ENCODE measurements at places on chromosomes 16 and 17. TPM values are rescaled to one million over a fixed set of nuclear protein-coding genes. Genes with fewer than 3 reads are reported as not detected.

DNA sequence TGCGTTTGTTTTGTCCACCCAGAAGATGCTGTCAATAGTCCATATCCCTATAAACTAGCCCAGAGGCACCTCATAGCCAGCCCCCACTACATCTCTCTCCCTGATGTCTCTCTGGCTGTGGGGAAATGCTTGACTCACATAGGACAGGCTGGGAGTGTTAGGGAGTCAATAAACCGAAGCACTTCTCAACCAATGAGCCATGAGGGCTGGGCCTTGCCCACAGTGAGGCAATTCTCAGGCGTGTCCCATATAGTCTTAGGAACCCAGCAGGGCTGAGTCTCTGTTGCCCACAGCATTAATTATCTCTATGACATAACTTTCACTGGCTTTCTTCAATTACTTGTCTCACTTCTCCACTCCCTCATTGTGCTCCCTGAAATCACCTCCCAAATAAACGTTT lies 387.3 kb upstream of the CDH11 start:
- DNase-seq = no peak

DNA sequence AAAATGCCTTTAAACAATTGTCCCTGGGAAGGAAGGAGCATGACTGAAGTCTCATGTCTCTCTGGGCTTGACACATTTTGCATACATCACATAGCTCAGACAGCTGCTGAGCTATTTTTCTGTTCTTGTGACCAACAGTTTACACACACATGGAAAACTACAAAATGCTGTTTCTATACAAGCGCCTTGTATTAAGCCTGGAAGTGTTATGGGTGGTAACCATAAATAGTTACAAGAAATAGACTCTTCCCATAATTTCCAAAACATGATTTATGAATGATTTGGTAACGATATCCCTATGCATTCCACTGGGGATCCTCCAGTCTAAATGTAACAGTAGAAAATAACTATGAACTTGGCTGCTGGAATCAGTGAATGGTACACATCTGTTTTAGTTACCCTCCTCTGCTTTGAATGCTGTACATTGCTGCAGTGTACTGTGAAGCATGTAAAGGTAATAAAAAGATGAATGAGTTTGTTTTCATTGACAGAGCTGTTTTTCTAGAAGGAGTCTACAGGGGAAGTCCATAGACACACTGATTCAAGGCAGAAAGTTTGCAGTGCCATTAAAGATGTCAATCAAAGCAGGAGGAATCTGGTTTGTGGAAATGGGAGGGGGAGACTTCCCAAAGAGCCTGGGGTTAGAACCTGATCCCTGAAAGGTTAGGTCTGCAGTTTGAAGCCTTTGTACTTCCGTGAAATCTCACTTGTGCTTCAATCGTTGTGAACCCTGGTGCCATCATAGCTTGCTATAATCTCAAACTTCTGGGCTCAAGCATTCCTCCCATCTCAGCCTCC lies 5.0 kb downstream of the ACSF2 start:
- DNase-seq = peak; percentile 21

DNA sequence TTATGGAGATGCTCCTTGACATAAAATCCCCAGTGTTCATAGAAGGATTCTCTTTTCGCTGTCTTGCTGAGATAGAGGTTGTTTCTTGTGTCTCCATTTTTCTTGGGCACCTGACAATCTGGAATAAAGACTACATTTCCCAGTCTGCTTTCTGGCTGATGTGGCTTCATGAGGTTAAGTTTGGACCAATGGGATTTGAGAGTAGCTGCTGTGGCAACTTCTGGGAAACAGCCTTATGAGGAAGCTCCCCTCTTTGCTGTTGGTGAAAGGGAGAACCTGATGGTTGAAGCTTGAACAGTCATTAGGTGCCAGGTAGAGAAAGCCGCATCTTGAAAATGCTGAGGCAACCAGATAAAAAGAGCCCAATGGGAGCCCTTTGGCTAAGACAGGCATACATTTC lies 24.4 kb downstream of the HS3ST4 start:
- DNase-seq = no peak

DNA sequence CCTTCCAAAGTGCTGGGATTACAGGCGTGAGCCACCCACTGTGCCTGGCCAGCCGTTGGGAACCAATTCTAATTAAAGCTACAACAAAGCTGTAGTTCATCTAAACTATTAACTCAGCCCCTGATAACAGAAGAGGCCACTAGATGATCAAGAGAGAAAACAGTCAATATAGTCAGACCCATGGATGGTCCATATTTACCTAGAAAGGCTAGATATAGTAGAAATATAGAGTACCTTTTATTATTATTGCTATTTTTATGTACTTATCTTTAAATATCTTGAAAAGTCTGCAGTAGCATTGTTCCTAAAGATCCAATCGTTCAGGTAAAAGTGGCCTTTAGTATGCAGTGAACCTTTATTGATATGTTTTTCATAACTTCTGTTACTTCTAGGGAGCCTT lies 43.2 kb downstream of the RNF213 start:
- no peak for DNase-seq

DNA sequence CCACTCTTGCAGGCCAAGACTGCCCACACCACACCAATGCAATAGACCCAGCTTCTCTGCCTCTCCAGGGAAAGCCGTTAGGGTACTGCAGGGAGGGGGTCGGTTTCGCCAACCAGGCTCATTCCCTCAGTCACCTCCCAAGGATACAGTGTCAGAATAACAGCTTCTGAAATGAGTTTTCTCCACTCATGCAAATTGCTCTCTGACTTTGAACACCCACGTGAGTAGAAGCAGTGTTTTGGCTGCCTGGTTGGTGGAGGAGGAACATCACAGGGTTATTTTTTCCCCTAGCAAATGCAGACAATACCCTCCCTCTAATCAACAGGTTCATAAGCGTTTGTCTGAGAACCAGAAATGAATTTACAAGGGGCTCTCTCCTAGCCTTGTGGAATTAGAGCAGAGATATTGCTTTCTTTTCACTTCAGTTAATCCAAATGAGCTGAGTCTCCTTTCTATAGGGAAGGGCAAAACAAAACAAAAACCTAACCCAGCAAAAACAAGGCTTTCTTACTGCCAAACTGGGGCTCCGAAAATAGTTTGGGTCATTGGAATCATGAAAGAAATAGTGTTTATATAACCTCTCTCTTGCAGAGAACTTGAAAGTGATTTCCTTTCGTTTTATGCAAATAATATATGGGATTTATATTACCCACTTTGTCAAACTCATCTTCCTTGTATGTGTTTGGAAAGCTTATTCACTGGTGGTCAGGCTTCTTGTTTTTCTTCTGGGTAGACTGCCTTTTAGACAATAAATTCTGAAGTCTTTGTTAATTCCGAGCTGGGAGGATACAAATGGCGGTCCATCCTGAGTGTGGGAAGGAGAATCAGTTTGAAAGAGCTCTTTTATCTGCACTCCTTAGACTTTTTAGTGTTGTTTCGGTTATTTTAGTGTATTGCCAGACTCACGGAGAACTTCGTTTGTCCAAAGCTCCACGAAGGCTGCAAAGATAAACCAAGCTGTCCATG lies 229.9 kb downstream of the MSI2 start:
- DNase-seq = no peak

DNA sequence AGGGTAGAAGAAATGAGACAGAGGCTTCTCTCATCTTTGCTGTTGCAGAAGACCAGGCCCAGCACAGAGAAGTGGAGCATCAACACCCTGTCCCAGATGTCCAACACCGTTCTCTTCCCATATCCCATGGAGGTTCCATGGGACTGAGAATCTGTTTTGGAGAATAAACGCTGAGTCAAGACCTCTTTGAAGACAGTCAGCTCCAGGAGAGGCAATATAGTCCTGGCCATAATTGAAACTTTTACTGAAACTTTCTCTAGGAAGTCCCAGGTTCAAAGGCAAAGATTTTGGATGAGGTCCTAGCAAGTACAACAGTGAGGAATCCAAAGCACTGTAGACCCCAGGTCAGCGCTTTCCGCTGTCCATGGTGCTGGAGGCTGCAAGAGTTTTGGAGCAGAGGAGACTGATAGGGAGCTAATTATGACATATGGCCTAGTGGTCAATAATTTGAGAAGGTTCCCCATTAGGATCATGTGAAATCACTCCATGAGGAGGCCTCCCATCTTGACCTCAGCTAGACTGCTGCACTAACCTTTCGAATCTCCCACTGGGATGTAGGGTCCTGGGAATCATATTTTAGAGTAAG lies 36.0 kb downstream of the OSBPL7 start:
- no peak for DNase-seq

DNA sequence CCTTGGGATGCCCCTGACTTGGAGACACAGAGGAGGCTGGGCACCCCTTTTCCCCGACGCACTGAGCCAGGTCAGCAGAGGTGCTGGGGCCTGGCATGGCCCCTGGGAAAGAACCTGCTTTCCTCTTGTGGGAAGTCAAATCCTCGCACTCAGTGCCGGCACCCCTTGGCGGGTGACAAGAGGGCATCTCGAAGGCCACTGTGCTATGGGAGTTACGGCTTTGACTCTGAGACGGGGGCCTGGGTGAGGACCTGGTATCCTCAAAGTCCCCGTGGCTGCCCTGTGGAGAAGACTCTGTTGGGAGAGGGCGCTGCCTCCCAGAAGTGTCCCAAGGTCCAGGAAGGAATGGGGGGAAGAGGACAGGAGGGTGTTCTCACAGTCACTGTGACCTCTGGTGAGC lies 117.0 kb downstream of the METRNL start:
- DNase-seq = peak; percentile 39

DNA sequence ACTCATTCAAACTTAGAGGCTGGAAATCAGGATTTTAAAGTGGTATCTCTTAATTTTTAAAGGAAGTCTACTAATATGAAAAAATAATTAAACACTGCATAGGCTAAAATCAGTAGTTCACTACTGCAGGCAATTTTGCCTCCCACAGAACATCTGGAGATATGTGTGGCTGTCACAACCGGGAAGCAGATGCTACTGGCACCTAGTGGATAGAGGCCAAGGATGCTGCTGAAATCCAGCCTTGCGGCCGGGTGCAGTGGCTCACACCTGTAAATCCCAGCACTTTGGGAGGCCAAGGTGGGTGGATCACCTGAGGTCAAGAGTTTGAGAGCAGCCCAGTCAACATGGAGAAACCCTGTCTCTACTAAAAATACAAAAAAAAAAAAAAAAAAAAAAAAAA lies 473.9 kb downstream of the XYLT1 start:
- no peak for DNase-seq

DNA sequence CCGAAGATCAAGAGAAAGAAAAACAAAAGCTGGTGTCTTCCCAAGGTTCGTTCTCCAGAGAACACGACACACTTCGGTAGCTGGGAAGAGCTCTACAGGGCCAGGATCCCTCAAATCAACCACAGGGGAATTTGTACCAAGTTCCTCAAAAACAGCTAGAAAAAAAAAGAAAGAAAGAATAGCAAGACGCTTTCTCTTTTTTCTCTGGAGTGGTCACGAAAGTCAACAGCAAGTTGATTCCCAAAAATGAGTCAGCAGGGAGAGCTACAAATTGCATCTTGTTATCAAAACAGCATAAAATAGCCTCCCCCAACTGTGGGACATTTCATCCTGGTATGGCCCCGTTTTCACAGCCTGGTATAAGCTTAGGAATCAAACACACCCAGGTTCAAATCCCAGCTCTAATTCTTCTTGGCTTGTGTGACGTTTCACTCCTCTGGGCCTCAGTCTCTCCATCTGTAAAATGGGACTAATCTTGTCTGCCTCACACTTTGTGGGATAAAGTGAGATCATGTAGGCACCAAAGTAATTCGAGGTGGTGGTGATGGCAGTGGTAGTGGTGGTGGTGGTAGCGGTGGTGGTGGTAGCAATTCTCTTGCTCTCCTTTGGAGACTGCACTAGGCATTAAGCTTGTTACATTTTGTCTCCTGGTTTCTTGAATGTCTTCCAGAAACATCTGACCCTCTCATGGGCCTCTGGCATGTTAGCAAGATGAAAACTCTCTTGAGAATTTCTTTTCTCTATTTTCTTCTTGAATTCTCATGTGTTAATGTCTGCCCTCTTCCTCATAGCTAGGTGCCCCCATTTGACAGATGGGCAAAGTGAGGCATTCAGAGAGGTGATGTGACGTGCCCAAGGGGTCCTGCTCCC lies 988 bp upstream of the IL21R start:
- DNase-seq = peak; percentile 87

The RBL2 gene
- total RNA-seq = 61.0 TPM
